DMS153 (cell line): ENCODE measurements at places on chromosomes 1 and 21.

DNA sequence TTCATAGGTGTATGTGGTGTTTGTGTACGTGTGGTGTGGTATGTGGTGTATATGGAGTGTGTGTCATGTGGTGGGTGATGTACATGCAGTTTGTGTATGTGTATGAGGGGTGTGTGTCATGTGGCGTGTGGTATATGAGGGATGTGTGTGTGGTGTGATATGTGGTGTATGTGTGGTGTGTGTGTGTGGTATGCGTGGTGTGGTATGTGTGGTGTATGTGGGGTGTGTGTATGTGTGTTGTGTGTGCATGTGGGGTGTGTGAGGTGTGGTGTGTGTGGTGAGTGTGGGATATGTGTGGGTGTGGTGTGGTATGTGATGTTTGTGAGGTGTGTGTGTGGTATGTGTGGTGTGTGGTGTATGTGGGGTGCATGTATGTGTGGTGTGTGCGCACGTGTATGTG lies 272.4 kb downstream of the PCP4 start:
- no peak for DNase-seq

GRCh38 chr1:9808459-9808858 lies 15.3 kb downstream of the CLSTN1 start:
- DNase-seq: no peak

- DNase-seq: no peak
Observed at GRCh38 chr1:236100799-236101198, 35.9 kb upstream of the NID1 start.

GRCh38 chr1:179146911-179147310 lies 65.0 kb downstream of the TOR3A start:
- no peak for DNase-seq

GRCh38 chr21:32812035-32812434 lies 40.5 kb upstream of the PAXBP1 start:
- DNase-seq: no peak

DNA sequence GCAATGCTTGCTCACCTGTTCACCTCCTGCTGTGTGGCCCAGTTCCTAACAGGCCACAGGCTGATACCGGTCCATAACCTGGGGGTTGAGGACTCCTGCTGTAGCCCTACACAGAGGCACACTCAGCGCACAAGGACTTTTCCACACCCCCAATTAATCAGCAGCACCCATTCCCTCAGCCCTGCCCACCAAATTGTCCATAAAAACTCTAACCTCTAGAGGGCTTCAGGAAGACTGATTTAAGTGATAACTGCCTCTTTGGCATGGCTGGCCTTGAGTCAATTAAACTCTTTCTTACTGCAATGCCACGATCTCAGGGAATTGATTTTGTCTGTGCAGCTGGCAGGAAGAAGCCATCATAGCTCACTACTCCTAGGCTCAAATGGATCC lies 71.3 kb upstream of the MUTYH start:
- DNase-seq: no peak

GRCh38 chr1:228865627-228866330 lies 130.5 kb downstream of the RHOU start:
- no peak for DNase-seq

DNA sequence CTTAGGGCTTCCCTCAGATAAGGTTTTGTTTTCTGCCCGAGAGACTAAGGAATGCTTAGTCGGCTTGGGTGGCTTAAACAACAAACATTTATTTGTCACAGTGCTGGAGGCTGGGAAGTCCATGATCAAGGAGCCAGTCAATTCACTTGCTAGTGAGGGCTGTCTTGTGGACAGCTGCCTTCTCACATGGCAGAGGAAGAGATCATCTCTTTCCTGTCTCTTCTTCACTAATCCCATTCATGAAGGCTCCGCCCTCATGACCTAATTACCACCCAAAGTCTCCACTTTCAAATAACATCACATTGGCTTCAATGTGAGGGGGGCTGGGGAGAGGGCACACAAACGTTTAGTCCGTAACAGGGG lies 50.5 kb upstream of the IL12RB2 start:
- no peak for DNase-seq

DNA sequence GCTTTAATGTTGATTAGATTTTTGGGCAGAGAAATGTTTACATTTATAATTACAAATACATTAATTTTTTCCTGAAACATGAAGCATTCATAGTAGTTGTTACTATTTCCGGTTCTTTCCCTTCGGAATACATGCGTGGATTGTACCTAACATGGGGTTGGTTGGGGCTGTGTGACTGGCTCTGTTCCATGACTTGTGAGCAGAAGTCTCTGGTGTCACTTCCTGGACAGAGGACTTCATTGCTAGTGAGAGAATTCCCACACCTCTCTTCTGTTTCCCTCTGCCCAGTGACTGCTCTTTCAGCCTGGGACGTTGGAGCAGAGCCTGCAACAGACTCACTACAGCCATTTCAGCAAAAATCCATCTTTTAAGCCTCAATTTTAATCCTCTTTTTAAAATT lies 231.4 kb downstream of the GRIK1 start:
- no peak for DNase-seq

GRCh38 chr1:39652105-39652504 lies 12.7 kb upstream of the HEYL start:
- DNase-seq: no peak

- DNase-seq: no peak
Observed at GRCh38 chr21:34858559-34858958, 189.8 kb downstream of the CLIC6 start.

DNA sequence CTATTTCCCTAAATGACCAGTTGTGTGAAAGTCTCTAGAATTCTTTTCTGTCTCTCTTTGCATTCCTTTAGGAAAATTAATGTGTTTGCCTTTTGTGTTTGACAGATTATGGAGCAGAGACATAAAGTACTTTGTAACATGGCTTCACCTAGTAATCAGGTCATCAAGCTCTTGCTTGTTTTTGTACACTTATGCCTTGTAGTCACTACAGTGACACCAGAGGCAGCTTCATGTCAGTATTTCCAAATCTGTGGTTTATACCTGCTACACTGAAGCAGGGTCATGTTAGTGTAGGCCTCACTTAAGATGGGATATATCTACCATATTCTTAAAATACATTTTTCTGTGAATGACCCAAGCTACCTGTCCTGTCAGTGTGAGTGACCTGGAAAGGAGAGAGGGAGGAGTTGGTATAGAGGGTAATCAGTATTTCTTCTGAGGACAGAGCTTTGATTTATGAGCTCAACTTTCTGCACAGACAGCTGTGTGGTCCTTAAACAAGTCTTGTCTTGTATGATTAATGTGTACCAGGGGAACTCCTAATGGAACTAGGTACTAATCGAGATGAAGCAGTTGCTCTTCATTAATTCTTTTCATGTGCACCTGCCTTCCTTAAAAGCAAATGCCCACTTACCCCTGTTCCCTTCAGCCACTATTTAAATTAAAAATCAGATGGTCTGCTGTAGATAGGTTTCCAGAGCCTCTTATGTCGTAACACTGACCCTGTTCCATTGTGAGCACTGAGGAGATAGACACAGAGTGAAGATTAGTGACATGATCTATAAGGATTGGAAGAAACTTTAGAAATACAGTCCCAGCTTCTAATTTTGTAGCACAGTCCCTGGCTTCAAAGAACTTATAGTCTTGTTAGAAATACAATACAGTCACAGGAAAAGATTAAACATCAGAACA lies 45.7 kb downstream of the MACO1 start:
- DNase-seq: peak; percentile 49

- no peak for DNase-seq
Observed at GRCh38 chr1:69991644-69992043, 213.7 kb downstream of the LRRC40 start.

GRCh38 chr1:111281411-111281810 lies 9.2 kb upstream of the CHIA start:
- DNase-seq: no peak

DNA sequence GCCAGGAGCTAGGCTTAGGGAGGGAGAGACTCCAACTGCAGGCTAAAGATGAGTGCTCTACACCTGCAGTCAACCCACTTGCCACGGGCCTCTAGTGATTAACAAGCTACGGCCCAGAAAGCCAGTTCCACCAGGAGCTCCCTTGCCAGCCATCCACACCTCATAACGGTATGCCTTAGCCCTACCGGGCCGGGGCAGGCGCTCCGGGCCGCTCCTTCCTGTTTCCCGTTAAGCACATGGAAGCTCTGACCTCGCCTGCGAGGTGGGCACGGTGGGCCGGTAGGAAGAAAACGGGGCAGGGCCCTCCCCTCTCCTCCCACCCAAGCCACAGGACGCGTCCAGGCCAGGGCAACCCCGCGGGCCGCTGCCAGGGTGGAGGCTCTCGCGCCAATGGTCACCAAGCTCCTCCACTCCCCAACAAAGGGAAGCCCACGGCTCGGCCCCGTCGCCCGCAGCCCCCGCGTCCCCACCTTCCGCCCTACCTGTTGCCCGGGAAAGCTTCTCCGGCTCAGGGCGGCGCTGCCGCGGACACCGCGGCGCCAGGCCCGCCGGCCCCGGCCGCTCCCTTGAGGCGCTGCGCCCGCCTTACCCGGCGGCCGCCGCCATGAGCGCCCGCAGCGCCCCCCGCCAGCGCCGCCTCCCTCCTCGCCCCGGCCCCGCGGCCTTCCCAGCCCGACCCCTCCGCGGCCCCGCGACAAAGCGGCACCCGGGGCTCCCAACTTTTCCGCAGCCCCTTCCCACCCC lies 627 bp downstream of the CERS2 start:
- no peak for DNase-seq

DNA sequence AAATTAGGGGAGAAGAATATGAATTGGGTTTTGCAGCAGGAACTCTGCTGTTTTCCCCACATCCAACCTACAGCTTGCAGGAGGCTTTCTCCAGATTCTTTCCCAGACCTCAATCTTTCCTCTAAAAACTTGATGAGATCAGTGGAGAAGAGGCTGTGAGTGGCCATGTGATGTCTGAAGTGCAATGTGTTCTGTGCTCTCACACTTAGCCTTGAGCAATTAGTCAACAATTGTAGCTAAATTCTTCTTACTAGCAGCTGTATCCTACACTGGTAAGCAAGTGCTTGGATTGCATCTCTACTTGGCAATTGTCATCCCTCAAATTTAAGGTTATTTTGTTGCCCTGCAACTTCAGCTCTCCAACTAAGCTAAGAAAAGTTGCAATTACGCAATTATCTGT lies 807.3 kb upstream of the RGS18 start:
- no peak for DNase-seq

- no peak for DNase-seq
Observed at GRCh38 chr1:58818075-58818474, 34.2 kb upstream of the JUN start.
